ENCODE measurements at places on chromosomes 6 and 20.

- no peak for DNase-seq
- no peak overlapping the region for H3K27ac ChIP-seq
- H3K27me3 ChIP-seq = no peaks in the 10 kb centered on the region
- H3K4me1 ChIP-seq = no peaks in the 10 kb centered on the region
These were observed 205.1 kb upstream of the SMLR1 start for GRCh38 chr6:130622142-130622541.

- no peak overlapping the region for H3K27ac ChIP-seq
- no peaks in the 10 kb centered on the region for H3K27me3 ChIP-seq
- H3K4me3 ChIP-seq = no peak overlapping the region
- no peak for DNase-seq
- H3K36me3 ChIP-seq = no peaks in the 10 kb centered on the region
These were observed 304.3 kb downstream of the HDGFL1 start for GRCh38 chr6:22873513-22874136.

DNA sequence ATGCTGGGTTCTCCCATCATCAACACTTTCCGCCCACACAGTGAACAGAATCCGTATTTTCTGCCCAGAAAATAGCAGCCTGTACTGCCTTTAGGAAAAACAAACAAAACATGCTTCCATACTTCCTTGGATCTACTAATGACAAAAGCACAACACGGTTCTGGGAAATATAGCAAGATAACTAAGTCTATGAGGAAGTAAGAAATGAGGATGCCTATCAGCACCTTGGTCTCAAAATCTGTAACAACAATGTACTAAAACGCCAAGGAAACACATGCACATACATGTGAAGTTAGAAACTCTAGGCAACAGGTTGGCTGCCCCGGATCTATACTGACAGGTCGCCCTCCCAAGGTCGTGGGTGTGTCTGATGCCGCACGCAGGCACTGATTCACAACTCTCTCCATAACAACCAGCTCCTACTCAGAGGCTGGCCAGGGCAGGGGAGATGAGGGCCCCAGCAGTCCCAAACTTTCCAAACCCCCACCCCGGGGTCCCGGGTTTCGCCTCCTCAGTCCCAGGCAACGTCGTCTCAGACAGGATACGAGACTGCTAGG is 710 bp downstream of the BTBD9 start:
- H3K36me3 ChIP-seq = no peaks in the 10 kb centered on the region
- no peaks in the 10 kb centered on the region for H3K27me3 ChIP-seq
- peak overlapping the region; percentile 95 for H3K27ac ChIP-seq

- no peak overlapping the region for H3K27ac ChIP-seq
- H3K27me3 ChIP-seq = no peaks in the 10 kb centered on the region
- no peak overlapping the region for H3K4me3 ChIP-seq
- H3K36me3 ChIP-seq = no peaks in the 10 kb centered on the region
These were observed 96.8 kb downstream of the PHACTR1 start for GRCh38 chr6:12813321-12813720.

DNA sequence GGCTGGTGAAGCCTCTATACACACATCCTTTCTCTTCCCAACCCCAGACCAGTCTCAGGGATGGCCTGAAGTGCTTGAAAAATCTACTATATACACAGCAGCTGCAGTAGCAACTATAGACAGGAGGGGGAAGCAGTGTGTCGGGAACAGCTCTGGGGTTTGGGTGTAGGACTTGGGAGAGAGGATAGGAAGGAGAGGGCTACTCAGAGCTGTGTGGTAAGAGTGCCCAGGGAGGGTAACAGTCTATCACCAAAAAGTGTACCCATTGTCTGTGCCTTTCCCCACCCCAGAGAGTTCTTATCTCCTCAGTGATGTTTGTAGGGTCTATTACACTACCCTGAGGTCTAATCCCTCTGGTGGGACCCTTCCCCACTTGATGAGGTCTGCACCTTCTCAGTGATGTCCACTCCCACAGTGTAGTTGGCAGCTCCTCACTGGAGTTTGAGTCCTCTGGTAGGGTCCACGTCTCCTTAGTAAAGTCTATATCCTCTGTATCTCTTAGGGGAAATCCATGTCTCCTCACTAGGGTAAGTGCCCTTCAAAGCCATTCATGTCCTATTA is 1.5 kb upstream of the GGT7 start:
- H3K4me3 ChIP-seq = no peak overlapping the region
- DNase-seq = peak; percentile 88
- H3K27me3 ChIP-seq = no peaks in the 10 kb centered on the region
- H3K4me1 ChIP-seq = peaks cover 45% of the 10 kb centered on the region
